ENCODE measurements at places on chromosomes 4 and X. TPM values are rescaled to one million over a fixed set of nuclear protein-coding genes. Genes with fewer than 3 reads are reported as not detected.

GRCh38 chr4:26330186-26330787 is 9.5 kb downstream of the RBPJ start:
- DNase-seq, result no peak

- no peak for DNase-seq
Observed at GRCh38 chr4:10737337-10737736, 52.8 kb upstream of the CLNK start.

Gene CENPU
- 1.4 TPM for total RNA-seq

- no peak for DNase-seq
Observed at GRCh38 chr4:61489927-61490326, 289.8 kb downstream of the ADGRL3 start.

Data from tibial nerve (tissue), 4 donors.